ENCODE measurements at places on chromosomes 4 and X.

DNA sequence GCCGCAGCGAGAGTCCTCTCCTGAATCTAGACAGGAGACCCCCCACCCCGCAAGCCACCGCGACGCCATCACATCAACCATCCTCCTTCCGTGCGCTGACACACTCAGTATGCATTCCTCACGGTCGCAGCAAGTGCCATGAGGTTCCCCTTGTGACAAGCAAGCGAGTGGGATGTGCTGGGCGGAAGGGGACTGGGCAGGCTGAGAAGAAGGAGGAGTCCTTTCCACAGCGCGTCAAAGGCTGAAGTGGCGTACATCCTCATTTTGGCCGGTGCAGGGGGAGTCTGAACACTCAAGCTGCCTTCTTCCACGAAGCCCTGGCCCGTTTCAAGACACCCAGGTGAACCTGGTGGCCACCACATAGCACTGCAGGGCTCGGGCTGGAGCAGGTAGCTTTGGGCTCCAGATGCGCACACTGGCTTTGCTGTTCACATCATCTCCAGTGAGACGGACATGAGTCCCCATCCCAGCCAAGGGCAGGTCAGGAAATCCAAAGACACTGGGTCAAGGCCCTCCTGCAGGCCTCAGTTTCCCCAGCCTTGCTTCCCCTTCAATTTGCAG, 30.4 kb downstream of the CCNQ start:
- no peak for DNase-seq
- no peak overlapping the region for H3K27ac ChIP-seq
- H3K4me3 ChIP-seq: no peak overlapping the region
- no peaks in the 10 kb centered on the region for H3K36me3 ChIP-seq
- H3K4me1 ChIP-seq: peaks cover 8% of the 10 kb centered on the region
- H3K27me3 ChIP-seq: no peaks in the 10 kb centered on the region

GRCh38 chrX:94850811-94851210, 1176.8 kb downstream of the FAM133A start:
- DNase-seq: no peak
- no peak overlapping the region for H3K4me3 ChIP-seq
- H3K27ac ChIP-seq: no peak overlapping the region
- no peaks in the 10 kb centered on the region for H3K4me1 ChIP-seq
- no peaks in the 10 kb centered on the region for H3K36me3 ChIP-seq

DNA sequence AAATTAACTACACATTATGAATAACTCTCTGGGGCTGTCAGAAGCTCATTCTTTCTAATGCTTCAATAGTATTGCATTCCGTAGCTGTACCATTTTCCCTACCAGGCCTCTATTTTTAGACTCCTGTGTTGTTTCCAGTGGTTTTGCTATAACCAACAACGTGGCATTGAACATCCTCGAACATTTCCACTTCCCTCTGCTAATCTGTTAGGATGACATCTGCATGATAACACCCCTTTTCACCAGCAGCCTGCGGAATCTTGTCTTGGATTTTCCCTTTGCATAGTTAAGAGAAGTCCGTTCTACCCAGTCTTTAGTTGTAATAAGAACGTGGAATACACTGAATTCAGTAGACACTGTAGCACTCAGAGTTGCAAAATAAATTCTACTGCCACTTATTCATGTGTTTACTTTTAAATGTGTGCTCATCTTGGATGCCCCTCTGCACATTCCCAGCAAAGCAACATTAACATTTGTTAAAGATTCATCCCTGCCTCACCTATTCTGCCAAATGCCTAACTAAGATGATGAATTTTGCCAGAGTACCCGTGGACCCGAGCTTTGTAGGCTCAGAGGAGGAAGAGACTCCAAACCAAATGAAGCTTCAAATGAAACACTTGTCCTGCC, 55.6 kb downstream of the SEL1L3 start:
- DNase-seq: no peak
- peaks cover 40% of the 10 kb centered on the region for H3K36me3 ChIP-seq
- H3K4me1 ChIP-seq: no peaks in the 10 kb centered on the region
- H3K27me3 ChIP-seq: no peaks in the 10 kb centered on the region
- H3K27ac ChIP-seq: no peak overlapping the region

- peaks cover 9% of the 10 kb centered on the region for H3K27me3 ChIP-seq
Measured at GRCh38 chr4:122091836-122092405, 60.2 kb upstream of the BLTP1 start.

GRCh38 chr4:85476381-85476780, 1.4 kb downstream of the ARHGAP24 start:
- no peak for DNase-seq
- no peak overlapping the region for H3K4me3 ChIP-seq
- no peaks in the 10 kb centered on the region for H3K36me3 ChIP-seq
- no peak overlapping the region for H3K27ac ChIP-seq
- H3K27me3 ChIP-seq: peaks cover 22% of the 10 kb centered on the region

DNA sequence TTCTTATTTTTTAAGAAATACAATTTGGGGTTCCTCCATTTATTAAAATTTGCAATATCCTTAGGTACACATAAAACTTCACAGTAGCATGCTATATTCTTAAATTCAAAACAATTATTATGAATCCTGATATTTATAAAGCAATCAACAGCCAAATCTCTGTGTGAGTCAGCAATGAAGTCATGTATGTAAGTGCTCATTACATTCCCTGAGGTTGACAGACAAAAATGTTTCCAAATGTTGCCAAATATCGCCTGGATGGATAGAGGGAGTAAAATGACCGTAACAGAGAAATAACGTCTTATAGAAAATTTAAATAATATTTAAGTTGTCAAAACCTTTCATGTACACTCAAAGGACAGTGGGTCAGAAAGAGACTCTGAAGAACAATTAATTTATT, 220.0 kb downstream of the PCDH18 start:
- no peak overlapping the region for H3K27ac ChIP-seq
- H3K4me3 ChIP-seq: no peak overlapping the region
- no peaks in the 10 kb centered on the region for H3K4me1 ChIP-seq
- no peak for DNase-seq
- no peaks in the 10 kb centered on the region for H3K36me3 ChIP-seq
- H3K27me3 ChIP-seq: no peaks in the 10 kb centered on the region

DNA sequence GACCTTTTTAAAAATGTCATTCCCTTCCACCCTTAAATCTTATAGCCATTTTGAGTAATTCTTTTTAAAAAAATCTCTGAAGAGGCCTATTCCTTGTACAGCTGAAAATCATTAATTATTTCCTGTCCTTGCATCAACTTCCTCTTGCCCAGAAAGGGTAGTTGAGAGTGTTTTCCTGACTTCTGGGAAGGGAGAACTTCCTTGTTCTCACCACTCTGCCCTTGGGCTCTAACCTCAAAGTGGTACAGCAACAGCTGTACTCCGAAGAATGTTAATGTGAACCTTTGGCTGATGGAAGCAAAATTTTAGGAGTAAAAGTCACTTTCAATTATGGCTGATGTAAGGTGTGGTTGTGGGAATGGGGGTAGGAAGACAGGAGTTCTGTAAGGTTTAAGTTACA, 15.1 kb upstream of the FABP2 start:
- DNase-seq: no peak
- no peaks in the 10 kb centered on the region for H3K36me3 ChIP-seq
- no peak overlapping the region for H3K4me3 ChIP-seq
- no peaks in the 10 kb centered on the region for H3K4me1 ChIP-seq
- no peak overlapping the region for H3K27ac ChIP-seq

GRCh38 chr4:74097631-74098426, 1.2 kb downstream of the CXCL2 start:
- H3K4me3 ChIP-seq: no peak overlapping the region
- H3K4me1 ChIP-seq: peaks cover 10% of the 10 kb centered on the region
- H3K27me3 ChIP-seq: peaks cover 46% of the 10 kb centered on the region
- no peak overlapping the region for H3K27ac ChIP-seq
- H3K36me3 ChIP-seq: no peaks in the 10 kb centered on the region
- no peak for DNase-seq

GRCh38 chr4:165115301-165115700, 2.6 kb upstream of the TMEM192 start:
- peaks cover 18% of the 10 kb centered on the region for H3K4me1 ChIP-seq
- H3K27me3 ChIP-seq: no peaks in the 10 kb centered on the region
- H3K36me3 ChIP-seq: peaks cover 4% of the 10 kb centered on the region
- DNase-seq: no peak
- H3K27ac ChIP-seq: no peak overlapping the region

DNA sequence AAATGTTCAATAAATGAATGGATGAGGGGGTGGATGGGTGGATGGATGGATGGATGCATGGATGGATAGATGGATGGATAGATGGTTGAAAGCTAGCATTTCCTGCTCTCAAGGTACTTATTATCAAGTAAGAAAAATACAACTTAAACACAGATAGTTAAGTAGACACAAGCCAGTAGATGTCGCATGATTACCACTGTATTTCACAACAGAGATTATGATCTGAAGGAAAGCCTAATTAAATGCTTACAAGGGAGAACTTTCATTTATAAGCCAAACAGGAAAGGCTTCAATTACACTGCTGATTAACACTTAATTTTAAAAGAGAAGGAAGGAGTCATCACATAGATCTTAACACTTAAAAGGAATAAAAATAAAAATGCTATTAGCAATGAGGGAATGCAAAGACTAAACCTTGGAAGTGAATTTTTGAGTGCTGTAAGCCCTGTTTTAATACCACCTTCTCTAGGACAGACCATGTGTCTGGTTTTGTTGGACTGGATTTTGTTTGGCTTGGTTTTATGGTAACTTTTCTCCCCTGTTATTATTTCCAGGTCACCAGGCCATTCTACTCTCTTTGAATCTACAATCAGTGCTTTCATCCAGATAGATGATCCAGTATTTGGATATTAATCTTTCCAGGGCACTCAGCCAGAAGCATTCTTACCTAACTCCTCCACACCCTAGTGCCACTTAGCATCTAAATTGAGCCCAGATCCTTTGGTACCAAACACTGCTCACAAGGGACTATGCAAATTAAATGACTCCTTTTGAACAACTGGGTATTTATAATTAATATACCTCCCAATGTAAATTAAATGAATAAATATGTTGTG, 75.5 kb upstream of the SLC39A8 start:
- H3K4me3 ChIP-seq: no peak overlapping the region
- H3K4me1 ChIP-seq: no peaks in the 10 kb centered on the region
- DNase-seq: no peak
- no peak overlapping the region for H3K27ac ChIP-seq
- H3K27me3 ChIP-seq: peaks cover 1% of the 10 kb centered on the region
- no peaks in the 10 kb centered on the region for H3K36me3 ChIP-seq

DNA sequence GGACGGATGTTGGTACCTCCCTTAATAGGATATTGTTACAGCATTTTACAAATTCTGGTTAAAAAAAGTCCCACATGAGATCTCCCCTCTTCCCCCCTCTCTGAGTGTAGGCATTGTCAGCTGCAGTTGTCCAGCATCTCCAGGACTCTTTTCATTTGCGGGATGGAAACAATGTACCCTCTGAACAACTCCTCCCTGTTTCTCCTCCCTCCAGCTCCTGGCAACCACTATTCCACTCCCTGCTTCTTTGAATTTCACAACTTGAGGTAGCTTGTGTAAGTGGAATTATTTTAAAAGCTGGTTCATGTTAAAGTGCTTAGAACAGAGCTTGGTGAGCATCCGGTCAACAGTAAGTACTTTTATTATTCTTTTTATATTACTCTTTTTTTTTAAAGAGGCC, 69.8 kb downstream of the TBL1X start:
- H3K4me3 ChIP-seq: no peak overlapping the region
- no peaks in the 10 kb centered on the region for H3K27me3 ChIP-seq
- peaks cover 21% of the 10 kb centered on the region for H3K36me3 ChIP-seq
- peaks cover 60% of the 10 kb centered on the region for H3K4me1 ChIP-seq
- no peak for DNase-seq

DNA sequence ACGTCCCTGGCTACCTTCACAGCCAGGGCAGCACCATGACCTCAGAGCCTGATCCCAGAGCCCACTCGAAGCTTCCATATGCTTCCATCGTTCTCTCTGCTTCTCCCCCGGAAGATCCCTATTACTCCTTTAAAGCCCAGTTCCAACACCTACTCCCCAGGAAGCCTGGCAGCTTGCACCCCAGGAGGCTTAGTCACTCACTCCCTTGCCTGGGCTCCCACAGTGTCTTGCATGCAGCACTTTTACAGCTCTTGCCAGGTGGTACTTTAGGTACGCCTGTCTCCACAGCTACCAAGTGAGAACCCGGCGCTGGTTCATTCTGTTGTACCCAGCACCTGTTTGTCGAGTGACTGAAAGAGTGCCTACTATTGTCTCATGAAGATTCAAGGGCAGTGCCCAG, 24.5 kb upstream of the MAMLD1 start:
- H3K27ac ChIP-seq: no peak overlapping the region
- no peaks in the 10 kb centered on the region for H3K27me3 ChIP-seq
- H3K4me3 ChIP-seq: no peak overlapping the region
- no peak for DNase-seq

DNA sequence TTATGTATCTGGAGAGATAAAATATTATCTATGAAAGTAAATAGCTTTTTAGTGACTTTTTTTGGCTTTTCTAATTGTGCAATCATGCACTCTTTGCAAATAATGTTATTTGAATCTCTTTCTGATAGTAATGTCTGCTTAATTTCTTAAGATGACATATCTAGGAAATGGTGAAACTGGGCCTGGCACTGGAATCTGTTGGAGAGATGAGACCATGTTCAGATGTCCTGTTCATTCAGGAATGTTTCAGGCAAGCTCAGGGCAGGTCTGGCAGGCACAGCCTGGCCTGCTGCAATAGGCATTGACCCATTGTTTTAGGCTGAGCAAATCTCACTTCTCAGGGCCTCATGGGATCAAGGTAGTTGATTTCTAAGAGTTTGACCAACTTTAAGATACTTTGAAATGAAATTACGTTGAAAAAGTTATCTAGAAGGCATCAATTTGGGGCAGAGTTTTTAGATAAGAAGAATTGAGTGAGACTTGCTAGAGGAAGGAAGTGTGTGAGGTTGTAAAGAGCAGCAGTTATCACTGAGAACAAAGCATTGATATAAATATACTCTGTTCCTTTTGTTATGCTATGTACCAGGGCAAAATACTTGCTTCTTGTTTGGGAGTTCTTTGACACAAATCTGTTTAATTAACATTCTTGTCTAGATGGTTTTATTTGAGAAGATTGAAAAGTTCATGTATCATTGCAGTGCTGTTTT, 133.0 kb upstream of the LEF1 start:
- no peak for DNase-seq
- H3K36me3 ChIP-seq: no peaks in the 10 kb centered on the region

DNA sequence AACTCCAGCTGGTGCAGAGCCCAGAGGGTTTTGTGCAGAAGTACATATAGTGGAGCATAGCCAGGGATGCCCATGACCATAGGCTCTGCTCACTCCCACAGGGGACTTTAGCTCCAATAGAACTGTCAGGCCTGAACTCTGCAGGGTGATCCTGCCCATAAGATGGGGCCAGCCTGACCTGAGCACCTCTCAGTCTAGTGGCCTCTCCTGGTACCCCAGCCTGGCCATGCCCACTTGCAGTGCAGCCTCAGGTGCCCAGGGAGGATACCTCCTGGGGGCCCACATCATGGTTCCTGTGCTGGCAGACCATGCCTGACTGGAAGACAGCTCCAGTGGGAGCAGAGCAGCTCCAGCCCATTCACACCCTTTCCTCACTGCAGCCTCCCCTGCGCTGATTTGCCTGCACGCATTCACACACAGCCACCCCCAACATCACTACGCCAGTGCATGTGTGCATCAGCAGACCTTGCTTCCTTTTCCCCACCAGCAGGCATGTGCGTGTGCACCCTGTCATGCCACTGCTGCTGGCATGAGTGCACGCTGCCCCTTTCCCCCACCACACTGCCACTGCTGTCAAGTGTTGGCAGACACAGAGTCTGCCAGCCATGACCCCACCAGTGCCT, 53.0 kb upstream of the MMAA start:
- H3K4me1 ChIP-seq: no peaks in the 10 kb centered on the region
- no peaks in the 10 kb centered on the region for H3K36me3 ChIP-seq
- peaks cover 21% of the 10 kb centered on the region for H3K27me3 ChIP-seq
- no peak for DNase-seq
- H3K4me3 ChIP-seq: no peak overlapping the region
- H3K27ac ChIP-seq: no peak overlapping the region
